Calu3 (cell line): ENCODE measurements at places on chromosomes 13 and 19. TPM values are rescaled to one million over a fixed set of nuclear protein-coding genes. Genes with fewer than 3 reads are reported as not detected.

The MAG gene
- not detected in 2 replicates for total RNA-seq

DNA sequence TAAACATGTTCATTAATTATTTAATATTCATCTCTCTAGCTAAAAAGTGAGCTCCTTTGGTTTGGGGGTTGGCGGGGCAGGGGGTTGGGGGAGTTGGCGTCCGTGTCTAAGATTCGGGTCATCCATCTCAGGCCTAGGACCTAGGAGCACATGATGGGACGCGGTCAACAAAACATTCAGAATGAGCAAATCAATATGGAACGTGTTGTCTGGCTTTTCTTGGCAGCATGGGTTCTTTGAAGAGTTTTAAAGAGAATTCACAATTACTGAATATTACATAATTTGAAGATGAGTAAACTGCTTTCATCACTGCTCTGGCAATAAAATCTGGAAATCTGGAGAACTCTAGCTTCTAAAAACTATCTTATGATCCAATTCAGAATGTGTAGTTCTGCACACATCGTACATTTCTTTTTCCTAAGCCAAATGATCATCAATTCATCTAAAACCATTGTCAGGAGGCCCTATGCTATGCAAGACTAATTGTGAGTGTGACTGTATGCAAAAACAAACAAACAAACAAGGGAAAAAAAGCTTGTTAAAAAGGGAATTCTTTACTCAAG lies 5.4 kb upstream of the ARGLU1 start:
- no peak overlapping the region for H3K4me3 ChIP-seq
- no peaks in the 10 kb centered on the region for H3K27me3 ChIP-seq
- H3K36me3 ChIP-seq, result peaks cover under 1% of the 10 kb centered on the region
- H3K4me1 ChIP-seq, result no peaks in the 10 kb centered on the region
- DNase-seq, result no peak

DNA sequence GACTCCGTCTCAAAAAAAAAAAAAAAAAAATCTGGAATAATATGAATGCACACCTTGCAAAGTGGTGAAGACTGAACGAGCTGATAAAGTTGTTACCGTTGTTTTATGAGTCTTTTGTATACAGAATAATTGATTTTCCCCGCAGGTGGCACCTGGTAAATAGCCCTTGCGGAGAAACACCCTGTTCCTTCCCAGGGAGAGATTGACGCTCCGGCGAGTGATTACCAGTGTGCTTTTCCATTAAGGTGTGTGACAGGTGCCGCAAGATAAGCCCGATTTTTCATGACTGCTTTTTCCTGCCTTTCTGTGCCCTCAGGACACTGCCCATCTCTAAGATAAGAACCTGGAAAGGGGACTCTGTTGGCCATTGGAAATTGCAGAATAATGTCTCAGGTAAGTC lies 943 bp downstream of the ZNF302 start:
- H3K27ac ChIP-seq, result no peak overlapping the region
- peaks cover 7% of the 10 kb centered on the region for H3K4me1 ChIP-seq
- peak overlapping the region; percentile 90 for H3K4me3 ChIP-seq

GRCh38 chr13:29877456-29878078 lies 27.1 kb upstream of the UBL3 start:
- no peaks in the 10 kb centered on the region for H3K36me3 ChIP-seq
- H3K27me3 ChIP-seq, result no peaks in the 10 kb centered on the region
- H3K4me3 ChIP-seq, result peak overlapping the region; percentile 13

- peaks cover 19% of the 10 kb centered on the region for H3K4me1 ChIP-seq
- H3K27ac ChIP-seq, result no peak overlapping the region
- H3K27me3 ChIP-seq, result no peaks in the 10 kb centered on the region
- DNase-seq, result no peak
- H3K36me3 ChIP-seq, result peaks cover 75% of the 10 kb centered on the region
These were observed 5.5 kb downstream of the EPS8L1 start for GRCh38 chr19:55080968-55081769.

GRCh38 chr13:107742544-107742943 lies 472.8 kb downstream of the LIG4 start:
- no peaks in the 10 kb centered on the region for H3K36me3 ChIP-seq
- no peaks in the 10 kb centered on the region for H3K27me3 ChIP-seq
- no peak overlapping the region for H3K27ac ChIP-seq
- DNase-seq, result no peak
- no peak overlapping the region for H3K4me3 ChIP-seq

DNA sequence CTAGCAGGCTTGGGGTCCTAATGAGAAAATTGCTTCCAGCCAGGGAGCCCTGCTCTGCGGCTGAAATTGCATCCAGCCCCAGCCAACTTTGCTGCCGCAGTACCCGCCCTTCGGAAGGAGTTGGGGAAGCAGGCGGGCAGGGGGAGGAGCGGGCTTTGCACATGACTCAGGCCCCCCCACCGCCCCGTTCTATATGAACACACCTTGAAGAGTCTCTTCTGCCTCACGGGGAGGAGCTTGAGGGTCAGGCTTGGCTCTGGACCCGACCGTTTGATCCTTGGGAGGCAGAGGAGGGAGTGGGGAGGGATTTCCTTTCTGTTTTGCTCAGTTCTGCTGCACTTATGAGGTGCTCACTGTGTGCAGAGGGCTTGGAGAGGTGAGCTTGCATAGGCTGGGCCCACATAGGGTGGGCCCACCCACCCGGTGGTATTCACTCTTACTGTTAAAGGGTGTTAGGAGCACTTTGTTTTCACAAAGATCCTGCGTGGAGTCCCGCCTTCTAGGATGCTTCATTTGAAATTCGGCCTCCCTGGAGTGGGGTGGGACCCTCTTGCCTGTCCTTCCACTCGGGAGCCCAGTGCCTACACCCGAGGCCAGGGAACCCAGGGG lies 46.5 kb downstream of the LYL1 start:
- H3K27ac ChIP-seq, result no peak overlapping the region
- no peaks in the 10 kb centered on the region for H3K27me3 ChIP-seq
- DNase-seq, result peak; percentile 45
- no peak overlapping the region for H3K4me3 ChIP-seq
